Fibroblast of skin of left biceps (primary cell): ENCODE measurements at places on chromosomes 5 and 9.
A peak's percentile ranks its signal among the peaks of the same experiment; 100 is the strongest.

DNA sequence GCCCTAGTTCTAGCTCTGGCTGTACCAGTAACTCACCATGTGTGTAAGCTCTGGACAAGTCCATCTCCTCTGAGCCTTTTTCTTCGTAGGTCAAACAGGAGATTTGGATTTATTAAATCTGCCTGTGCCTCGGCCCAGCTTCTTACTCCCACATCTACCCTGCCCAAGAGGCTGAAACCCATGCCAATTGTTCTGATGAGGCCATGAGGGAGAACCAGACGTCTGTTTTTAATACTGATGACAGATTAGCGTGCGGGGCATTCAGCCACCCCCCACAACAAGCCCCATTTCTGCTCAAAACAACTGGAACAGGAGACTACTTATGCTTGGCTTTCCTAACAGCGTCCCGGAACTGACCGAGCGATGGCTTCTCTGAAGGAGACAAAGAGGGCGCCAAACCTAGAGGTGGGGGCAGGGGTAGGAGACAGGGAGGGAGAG, 81.2 kb upstream of the TRIM32 start:
- no peak for DNase-seq

DNA sequence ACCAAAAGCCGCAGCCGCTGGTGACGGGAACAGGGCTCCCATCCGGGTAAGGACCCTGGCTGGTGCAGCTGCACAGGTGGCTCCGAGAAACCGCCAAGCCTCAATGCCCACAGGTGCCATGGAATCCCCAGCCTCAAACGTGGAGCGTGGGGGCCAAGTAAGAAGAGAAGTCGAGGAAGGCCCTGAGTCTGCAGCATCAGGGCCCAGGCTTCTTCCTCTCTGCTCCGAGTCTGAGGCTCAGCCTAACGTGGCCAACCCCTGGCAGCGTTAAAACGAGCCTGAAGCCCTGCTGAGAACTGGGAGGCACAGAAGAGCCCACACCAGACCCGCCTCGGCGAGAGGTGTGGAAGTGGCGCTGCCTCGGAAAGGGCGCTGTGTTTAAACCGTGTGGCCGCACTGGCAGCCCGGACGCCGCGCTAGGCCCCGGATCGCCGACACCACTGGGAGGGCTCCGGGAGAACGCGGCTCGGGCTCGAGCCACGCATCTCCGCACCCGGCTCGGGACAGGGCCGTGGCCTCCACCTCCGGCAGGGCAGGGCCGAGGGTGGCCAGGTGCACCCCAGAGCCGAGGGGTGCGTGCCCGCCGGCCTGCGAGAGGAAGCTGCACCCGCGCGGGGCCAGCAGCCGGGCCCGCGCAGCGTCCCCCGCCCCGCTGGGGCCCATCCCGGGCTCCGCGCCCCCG, 730 bp downstream of the ZMYND19 start:
- no peak for DNase-seq

GRCh38 chr9:135359764-135360163, 119.8 kb upstream of the PPP1R26 start:
- DNase-seq, result no peak

- no peak for DNase-seq
Measured at GRCh38 chr5:81817980-81818379, 67.1 kb upstream of the SSBP2 start.

DNA sequence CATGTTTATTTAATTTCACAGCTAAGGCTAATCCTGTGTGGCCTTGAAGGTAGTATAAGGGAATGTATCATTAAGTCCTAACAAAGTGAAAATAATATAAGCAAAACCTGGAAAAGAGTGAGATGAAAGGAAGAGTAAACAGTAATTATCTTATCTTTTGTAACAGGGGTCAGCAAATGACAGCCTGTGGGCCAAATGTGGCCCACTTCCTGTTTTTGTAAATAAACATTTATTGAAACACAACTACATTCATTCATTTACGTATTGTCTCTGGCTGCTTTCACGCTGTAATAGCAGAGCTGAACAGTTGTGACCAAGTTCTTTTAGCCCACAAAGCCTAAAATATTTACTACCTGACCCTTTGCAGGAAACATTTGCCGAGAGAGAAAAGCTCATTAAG, 78.4 kb upstream of the HTR4 start:
- DNase-seq, result no peak

- DNase-seq, result peak; percentile 58
Measured at GRCh38 chr5:20276061-20276958, 288.3 kb upstream of the CDH18 start.

DNA sequence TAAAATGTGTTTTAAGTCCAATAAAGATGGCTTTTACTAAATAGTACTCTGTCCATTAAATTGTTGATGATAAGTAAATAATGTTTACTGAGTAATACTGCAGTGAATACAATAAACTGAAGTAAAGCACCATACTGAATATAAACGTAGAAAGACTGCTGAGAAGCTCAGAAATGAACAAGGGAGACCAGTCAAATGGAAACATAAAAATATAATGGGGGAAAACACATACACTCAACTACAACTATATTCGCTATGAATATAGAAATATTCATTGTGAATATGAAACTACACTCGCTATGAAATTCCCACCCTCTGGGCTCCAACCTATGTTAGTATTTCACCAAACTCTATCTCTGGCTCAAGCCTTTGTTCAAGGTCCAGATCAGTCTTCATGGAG, 41.9 kb upstream of the UBQLN1 start:
- DNase-seq, result no peak

DNA sequence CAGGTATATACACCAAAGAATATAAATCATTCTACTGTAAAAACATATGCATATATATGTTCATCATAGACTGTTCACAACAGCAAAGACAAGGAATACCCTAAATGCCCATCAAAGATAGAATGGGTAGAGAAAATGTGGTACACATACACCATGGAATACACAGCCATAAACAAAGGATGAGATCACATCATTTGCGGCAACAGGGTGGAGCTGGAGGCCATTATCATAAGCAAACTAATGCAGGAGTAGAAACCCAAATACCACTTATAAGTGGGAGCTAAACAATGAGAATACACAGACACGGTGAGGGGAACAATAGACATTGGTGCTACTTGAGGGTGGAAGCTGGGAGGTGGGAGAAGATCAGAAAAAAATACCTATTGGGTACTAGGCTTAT, 117.6 kb downstream of the COX7C start:
- no peak for DNase-seq

GRCh38 chr5:171122372-171122771, 186.7 kb upstream of the TLX3 start:
- DNase-seq, result no peak

DNA sequence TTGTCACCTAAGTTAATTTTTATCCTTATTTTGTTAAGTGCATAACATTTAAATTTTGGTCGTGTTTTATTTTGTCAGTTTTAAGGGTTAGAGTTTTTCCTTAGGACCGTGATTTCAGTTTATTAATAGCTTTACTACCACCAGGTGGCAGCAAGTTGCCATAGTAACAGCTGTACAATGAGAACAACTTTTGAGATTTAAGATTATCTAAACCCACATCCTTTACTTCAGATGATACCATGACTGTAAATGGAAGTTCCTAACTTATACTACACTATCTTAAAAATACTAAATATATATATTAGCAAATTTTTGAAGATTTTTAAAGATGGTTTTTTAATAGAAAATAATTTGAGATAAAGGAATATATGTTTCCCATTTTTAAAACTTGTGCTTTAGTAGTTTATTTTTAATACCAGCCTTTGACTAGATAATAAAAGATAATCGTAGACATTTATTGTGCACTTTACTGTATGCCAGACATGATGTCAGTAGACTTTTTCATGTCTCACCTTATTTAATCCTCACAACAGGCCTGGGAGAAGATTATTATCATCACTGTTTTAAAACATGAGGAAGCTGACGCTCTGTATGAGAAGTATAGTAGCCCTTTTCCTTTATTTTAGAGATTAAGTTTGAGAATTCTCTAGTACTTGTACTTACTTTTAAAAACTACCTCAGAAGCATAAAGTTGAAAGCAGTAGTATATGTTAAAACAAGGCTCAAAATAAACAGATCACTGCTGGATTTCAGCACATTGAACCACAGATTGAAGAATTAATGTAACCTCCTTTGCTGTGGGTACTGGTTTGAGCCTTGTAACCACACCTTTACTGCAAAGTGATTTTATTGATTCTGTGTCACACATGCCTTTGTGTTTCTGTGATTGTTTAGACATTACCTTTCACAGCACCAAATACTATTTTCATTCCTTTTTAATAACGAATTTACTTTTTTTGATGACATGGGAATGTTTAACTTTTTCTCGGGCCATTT, 27.5 kb downstream of the SREK1 start:
- DNase-seq, result peak; percentile 8

DNA sequence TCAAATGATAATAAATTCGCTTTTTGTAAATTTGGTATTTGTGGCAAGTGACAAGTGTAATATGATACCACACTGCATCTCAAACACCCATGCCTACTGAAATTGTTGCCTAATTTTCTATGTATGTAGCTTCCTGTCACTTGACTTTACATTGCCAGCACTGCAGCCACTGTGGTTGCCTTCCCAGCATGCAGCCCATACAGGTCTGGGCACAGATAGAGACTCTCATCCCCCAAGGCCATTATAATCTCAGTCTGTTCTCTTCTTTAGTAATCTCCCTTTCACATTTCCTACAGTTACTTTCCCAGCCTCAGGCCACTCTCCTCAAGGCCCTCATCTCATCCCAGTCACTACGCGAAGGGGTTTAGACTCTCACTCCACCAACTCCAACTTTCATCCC, 1200.6 kb downstream of the PTPRD start:
- DNase-seq, result no peak

GRCh38 chr5:91641730-91642350, 258.7 kb upstream of the ARRDC3 start:
- peak; percentile 16 for DNase-seq

DNA sequence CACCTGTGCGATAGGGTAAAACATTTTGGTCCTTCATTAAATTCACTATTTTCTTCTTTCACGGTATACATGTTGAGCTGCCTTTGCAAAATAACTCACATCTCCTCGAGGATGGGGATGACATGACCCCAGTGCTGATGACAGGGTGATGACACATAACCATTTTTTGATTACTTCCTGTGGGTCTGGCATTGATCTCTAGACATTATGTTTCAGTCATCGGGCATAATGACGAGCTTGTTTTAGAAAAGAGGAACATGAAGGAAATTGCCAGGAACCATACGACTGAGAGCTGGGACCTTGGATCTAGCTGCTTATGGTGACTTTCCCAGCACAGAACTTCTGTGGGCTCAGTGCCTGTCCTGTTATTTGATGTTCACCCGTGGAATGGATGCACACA, 25.2 kb downstream of the COL5A1 start:
- DNase-seq, result no peak

GRCh38 chr9:134592018-134592818, 49.4 kb upstream of the COL5A1 start:
- peak; percentile 76 for DNase-seq

DNA sequence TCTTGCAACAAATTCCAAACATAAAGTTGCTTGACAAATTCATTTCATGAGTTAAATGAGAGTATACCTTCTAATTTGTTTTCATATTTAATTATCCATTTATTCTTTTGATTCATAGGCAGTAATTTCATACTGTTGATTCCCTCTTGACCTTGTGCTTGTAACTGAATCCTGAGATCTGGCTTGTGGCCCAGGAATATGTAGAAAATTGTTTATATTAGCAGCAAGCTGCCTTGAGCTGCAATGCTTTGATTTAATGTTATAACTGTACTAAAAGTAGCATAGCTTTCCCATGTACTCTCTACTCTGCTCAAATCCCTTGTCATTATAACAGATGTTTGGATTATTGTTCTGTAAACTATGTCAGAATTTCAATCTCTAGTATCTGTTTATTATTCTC, 780.7 kb downstream of the NR2F1-AS1 start:
- peak; percentile 13 for DNase-seq

DNA sequence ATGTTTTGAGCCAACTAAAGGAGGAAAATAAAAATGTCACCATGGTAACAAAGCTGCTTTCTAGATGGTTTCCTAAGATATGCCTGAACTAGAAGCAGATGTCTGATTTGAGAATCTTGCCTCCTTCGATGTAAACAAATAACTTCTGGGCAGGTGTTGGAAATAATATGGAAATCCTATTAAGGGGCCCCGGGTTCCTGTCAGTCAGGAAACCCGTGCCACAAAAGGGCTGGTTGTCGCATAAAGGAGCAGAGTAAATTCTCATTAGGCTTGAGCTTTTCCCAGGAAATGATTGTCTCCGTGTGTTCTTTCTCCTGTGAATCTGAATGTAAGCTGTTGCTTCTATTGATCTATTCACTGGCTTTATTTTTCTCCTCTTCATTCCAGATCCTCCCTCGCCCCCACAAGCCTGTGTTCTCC, 90.8 kb downstream of the TLE4 start:
- no peak for DNase-seq

GRCh38 chr5:170082701-170083100, 23.0 kb upstream of the FOXI1 start:
- DNase-seq, result no peak

DNA sequence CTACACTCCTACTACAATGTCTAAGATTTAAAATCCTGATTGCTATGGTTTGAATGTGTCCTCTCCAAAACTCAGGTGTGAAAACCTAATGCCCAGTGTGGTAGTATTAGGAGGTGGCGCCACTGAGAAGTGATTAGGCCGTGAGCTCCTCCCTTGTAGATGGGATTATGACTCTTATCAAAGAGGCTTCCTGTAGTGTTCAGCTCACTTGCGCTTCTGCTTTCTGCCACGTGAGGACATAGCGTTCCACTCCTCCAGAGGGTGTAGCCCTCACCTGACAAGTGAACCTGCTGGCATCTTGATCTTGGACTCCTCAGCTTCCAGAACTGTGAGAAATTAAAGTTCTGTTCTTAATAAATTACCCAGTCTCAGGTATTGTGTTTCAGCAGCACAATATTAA, 33.0 kb upstream of the WHRN start:
- DNase-seq, result no peak

GRCh38 chr5:11385251-11385900, 518.9 kb downstream of the CTNND2 start:
- no peak for DNase-seq

DNA sequence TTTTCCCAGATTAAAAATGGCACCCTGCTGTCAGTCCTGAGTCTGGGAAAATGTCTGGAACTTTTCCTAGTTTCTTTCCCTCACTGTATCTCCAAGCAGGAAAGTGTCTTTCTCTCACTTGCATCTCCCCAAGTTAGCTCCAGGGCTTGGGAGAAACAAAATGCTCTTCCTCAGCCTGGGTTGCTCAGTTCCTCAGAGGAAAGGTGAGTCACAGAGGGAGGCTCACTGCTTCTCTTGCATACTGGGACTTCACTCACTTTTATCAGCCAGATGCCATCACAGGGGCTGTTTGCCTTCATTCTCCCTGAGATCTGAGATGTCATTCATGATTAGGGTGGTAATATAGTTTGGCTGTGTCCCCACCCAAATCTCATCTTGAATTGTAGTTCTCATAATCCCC, 519.9 kb downstream of the SEMA5A start:
- DNase-seq, result no peak

DNA sequence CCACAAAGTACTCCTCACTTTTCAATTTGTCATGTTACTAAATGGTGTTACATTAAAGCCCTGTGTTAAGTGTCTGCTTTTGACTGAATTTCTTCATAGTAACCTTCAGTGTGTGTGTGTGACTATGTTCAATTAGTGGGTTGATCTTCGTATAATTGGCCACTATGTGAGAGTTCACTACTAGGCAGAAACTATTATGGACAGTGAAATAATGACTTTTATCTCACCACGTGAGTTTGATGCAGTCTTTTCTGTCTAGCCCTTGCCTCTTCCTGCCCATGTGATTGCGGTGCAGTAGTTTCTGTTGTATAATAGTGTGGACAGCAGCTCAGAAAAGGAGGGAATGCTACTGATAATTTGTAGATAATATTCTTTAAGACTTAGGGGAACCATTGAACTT, 1.8 kb upstream of the MAML1 start:
- no peak for DNase-seq

- DNase-seq, result no peak
Measured at GRCh38 chr9:137265496-137266161, 10.5 kb downstream of the NELFB start.
